ENCODE measurements at places on chromosomes 2 and 18.

GRCh38 chr2:109721135-109721534, 73.0 kb upstream of the RGPD5 start:
- DNase-seq: no peak

GRCh38 chr18:9091066-9091476, 11.4 kb upstream of the NDUFV2 start:
- peak; percentile 4 for DNase-seq

DNA sequence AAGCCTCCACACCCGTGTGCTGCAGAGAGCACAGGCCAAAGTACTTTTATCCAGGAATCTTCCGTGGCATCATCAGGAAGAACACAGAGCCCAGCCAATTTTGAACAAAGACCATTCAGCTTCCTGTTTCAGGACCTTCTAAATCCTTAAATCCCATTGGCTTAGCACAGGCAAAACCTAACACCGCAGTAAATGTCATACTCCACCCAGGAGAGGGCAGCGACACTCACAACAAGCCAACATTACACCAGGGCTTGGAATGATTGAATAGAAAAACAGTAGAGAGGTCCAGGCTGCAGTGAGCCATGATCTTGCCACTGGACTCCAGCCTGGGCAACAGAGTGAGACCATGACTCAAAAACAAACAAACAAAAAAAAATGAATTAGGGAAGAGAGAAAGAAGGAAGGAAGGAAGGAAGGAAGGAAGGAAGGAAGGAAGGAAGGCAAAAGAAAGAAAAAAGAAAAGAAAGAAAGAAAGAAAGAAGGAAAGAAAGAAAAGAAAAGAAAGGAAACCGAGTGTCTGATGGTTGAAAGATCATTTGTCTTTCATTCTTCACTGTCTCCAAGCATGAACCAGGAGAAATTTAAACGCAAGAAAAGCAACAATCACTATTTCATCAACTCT, 144.6 kb upstream of the SATB2 start:
- no peak for DNase-seq

DNA sequence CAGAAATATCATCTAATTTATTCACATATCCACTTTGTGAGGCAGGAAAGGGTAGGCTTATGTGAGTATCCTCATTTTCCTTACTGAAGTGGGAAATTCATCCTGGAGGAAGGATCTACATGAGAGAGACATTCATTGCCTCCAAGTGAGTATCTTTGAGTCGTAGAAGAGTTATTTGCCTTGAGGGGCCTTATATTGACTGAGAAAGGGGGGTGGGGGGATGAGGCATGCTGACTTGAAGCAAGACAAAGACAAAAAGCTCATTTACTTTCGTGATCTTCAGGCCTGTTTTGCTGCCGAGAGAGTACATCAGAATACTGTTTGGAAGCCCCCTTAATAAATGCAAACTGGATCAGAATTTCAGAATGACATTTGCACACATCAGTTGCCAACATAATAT, 17.6 kb upstream of the NEDD4L start:
- DNase-seq: no peak

DNA sequence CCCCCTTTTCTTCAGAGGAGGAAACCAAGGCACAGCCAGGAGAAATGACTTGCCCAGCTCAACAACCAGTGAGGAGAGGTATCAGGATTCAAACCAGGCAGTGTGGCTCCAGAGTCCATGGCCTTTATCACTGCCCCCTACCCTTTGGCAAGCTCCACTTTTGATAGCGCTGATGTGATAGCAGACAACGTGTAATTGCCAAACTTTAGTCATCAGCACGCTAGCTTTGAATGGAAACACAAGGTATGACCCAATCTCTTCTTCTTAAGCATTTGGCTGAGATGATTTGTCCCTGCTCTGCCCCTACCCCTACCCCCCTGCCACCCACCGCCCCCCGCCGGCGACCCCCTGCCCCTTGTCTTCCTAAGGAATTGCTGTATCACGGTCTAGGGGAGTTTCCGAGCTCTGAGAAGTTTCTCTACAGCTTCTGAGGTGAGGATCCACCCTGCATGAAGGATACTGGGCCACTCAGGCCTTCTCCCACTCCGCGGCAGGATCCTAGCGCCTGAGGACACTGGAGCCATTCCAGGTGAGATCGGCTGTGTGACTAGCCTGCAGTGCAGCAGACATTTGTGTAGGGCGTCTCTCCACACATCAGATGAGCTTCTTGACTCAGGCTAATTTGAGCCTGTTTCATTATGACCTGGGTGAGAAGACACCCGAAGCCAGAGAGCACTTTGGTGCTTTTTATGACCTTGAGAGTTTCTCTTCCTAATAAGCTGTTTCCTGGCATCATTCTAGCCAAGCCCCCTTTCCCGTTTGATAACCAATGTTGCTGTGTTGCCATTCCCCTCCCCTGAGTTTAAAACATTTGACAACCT, 75.1 kb upstream of the MAP4K4 start:
- no peak for DNase-seq

DNA sequence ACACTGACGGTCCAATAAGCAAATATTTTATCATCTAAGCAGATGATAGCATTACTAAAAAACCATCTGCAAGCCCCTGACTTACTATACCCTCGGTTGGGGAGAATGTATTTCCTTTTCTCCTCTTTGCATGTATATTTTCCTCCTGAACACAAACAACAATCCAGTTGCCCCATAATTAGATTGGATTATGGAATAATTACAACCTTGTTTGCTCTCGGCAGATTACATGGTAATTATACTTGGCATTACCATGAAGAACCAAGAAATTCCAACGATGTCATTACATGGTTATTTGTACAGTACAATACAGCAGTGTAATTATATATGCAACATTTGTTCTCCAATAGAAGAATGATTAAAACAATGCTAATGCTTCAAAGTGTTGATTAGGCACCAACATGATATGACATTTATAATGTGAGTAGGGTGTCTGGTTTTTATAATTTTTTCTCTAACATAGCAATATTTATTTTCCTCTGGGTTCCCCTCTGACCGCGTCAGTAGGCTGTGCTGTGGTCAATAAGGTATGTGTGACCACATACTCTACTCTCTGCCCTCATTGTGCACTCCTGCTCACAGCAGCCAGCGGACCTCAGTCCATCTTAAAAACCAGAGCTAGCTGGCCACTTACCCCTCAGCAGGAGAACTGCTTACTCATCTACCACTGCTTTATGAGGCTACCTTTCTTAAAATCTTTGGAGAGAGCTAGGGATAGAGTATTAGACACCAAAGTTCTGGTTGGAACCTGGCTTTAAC, 176.1 kb downstream of the INSIG2 start:
- no peak for DNase-seq

DNA sequence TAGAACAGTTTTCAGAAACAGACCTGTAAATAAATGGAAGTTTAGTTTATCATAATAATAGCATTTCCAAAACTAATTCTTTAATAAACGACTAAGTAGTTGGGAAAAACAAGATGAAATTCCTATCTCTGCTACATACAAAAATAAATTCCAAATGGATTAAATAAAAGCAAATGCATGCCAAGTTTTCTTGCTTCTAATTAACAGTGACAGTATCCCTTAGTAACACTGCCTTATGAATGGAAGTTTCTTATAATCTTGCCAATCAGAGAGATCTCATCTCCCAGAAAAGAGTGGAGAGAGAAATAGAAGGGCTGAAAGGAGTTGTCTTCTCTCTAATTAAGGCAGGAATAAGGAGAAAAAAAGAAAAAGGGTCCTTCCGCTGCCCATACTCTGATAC, 133.9 kb downstream of the GFPT1 start:
- DNase-seq: no peak

DNA sequence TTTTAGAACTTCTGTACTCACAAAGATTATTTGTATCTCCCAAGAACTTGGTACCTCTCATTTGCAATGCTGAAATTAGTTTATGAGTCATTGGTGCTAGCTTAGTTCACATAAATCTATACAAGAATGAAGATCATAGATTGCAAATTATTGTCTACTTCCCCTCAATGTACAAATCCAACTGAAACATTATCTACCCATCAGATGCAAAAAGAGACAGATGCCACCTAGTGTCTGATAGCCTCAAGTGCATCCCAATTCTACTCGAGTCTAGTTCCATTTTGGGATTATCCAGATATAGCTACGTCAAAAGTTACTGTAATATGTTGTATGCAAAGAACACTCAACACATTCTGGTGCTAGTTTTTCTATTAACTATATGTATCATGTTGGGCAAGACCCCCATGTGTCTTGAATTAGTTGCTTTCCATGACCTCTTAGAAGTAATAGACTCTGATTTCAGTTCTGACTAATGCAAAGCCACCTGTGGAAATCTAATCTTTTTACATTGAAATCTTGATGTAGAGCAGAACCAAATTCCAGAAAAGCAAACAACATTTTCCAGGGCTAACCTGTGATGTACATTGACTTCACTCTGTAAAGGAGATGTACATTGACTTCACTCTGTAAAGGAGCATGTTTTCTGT, 210.0 kb downstream of the RBM43 start:
- DNase-seq: peak; percentile 8

DNA sequence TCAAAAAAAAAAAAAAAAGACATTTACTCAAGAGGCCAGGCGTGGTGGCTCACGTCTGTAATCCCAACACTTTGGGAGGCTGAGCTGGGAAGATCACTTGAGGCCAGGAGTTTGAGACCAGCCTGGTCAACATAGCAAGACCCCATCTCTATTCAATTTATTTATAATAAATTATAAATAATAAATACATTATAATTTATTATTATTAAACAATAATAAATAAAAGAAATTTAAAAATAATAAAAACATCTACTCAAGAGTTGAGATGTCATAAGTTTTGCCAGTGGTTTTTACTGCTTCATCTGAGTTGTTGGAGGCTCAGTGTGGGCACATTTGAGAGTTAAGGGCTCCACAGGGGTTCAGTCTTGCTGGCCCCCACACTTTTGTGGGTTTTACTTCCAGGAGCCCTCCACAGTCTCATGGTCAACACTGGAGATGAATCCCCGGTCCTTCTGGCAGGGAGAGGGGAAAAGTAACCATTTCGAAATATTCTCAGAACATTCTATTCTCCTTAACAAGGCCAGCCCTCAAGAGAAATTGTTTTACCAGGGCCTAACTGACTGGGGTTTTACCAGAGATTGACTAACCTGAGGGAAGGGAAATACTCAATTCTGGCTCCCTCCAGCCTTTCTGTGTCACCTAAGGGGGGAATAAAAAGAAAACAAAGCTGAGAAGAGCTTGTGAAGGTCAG, 51.6 kb upstream of the NCOA1 start:
- DNase-seq: no peak

DNA sequence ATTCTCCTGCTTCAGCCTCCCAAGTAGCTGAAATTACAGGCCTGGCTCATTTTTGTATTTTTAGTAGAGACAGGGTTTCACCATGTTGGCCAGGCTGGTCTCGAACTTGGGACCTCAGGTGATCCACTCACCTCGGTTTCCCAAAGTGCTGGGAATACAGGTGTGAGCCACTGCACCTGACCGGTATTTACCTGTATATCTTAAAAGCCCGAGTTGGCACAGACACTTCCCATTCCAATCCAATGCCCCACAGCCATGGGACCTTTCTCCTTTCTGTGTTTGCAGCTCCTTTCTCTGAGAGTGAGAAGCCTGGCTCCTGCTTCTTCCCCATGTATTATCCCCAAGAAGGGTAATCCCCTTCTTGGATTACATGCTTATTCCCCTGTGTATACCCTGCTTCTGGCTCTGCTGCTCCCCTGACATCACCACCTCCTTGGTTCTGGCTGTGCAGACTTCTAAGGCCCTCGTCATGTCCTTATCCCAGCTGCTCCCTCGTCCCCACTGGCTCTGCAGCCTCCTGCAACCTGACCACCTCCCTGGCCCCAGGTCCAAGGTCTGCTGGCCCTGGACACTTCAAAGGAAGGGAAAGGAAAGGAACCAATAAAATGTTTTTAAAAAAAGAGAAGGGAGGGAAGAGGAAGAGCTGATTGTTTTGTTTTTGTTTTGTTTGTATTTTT, 52.8 kb downstream of the INPP5D start:
- DNase-seq: no peak

DNA sequence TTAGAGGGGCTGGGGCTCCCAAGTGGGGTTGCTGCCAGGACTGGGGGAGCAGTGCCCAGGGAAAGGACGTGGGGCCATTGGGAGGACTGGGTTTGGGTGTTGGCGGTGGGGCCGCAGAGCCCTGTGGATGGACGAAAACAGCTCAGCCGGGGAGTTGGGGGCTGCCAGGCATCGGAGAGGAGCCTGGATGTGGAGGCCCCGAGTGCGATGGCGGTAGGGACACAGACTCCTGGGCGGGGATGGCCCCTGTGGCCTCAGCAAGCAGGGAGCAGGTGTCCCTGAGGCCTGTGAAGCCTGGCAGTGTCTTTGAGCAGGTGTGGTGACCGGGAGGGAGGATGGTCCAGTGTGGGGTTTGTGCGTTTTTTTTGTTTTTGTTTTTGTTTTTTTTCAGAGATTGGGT, 13.3 kb downstream of the CTDP1 start:
- no peak for DNase-seq

- DNase-seq: no peak
Observed at GRCh38 chr2:19120181-19120580, 238.2 kb downstream of the OSR1 start.

DNA sequence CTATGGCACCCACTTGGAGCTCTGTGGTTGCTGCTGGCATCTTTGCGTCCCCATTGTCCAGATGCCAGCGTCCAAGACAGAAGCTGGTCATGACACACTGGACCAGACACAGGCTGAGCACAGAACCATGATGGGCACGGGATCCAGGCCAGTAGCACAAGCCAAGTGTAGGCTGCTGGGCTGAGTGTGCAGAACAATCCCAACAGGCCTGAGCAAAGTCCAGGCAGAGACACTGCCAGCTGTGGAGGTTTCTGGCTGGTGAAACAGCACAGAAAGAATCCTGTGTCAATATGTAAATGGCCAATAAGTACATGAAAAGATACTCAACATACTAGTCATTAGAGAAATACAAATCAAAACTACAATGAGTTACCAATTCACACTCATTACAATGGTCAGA, 705.4 kb downstream of the METTL4 start:
- no peak for DNase-seq

GRCh38 chr2:162840598-162841246, 2.2 kb upstream of the KCNH7 start:
- no peak for DNase-seq

GRCh38 chr2:42296226-42296625, 64.8 kb downstream of the COX7A2L start:
- no peak for DNase-seq

GRCh38 chr2:127841466-127842178, 16.3 kb downstream of the POLR2D start:
- no peak for DNase-seq

GRCh38 chr2:226649871-226650660, 149.6 kb downstream of the IRS1 start:
- peak; percentile 23 for DNase-seq
